ENCODE measurements at places on chromosomes 3 and 15.

DNA sequence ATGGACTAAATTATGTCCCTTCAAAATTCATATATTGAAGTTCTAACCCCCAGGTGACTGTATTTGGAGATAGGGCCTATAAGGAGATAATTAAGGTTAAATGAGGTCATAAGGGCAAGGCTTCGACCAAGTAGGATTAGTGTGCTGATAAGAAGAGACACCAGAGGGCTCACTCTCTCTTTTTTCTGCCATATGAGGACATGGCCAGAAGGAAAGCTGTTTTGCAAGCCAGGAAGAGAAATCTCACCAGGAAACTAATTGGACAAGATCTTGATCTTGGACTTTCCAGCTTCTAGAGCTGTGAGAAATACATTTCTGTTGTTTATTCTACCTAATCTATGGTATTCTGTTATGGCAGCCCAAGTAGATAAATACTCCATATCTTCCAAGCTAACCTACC, 503.6 kb upstream of the NAALADL2 start:
- DNase-seq: no peak

DNA sequence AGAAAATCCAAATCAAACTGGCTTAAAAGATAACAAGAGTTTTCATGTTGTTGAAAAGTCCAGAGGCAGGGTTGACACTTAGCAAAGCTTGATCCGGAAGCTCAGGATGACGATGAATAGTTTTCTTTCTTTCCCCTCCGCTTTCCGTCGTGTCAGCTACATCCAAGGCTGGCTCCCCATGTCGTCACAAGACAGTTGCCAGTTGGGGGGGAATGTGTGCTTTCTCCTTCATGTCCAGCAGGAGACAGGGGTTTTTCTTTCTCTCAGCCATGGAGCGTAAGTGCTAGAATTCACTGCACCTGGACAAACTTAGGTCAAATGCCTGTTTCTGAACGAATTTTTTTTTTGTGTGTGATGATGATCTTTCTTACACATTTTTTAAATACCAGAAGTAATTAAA, 273.8 kb upstream of the RGMA start:
- no peak for DNase-seq

DNA sequence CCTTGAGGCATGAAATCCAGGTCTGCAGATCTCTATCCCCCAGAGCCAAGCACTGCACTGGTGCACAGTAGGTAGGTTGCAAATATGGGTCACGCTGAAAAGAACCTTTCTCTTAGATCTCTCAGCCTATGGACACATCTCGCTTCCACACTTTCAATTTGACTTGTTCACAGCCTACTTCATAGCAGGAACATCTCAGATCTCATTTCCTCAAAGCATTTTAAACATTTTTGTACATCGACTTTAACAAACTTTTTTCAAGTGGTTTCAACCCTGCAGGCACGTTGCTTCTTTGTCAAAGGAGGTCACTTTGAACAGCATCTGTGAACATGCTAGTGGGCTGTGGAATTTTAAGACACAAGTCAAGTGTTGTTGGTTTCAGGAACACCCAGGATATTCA, 76.0 kb downstream of the SLC12A8 start:
- no peak for DNase-seq

DNA sequence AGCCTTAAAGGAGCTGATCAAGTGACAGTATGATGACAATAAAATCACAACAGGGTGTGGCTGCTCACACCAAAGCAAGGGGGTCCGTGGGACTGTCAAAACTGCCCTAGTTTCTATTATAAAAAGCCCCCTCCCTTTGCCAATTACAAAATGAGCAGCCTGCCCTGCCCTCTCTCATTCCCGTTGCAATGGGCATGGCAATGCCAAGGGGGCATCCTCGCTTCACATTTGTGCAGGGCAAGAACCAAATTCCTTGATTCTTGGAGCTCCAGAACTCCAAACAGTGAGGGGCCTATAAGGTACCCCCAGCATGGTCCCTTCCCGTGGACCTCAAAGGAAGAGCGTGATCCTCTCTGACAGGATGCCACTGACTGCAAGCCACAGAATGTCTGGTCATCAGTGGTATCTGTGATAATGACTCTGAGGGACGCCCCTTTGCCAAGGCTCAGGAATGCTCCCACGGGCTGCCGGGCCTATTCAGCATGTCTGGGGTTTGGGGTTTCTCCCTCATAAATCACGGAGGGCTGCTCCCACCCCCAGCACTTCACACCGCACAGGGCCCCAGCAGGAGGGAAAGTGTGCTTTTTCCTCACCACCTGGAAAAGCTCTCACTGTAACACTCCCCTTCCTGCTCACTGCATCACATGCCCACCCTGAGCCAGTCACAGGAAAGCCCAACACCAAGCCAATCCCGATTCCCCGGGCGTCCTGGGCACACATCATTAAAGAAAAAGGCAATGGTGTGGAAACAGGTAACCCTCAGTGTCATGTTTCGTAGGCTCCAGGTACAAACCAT, 105.1 kb upstream of the TRPM1 start:
- DNase-seq: no peak

DNA sequence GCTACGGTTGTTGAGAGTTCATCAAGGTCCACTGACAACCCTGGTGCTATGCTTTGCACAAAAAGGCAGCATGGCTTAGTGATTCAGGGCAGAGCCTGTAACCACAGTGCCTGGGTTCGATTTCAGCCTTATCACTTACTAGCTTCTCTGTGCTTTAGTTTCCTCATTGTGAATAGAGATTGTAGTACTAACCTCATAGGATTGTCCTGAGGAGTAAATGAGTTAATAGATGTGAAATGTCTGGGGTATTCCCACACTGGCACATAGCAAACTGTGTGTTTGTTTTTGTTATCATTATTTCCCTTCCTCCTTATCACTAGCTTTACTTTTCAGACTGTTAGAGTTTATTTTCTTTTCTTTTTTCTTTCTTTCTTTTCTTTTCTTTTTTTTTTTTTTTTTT, 16.3 kb downstream of the CRTAP start:
- DNase-seq: no peak

DNA sequence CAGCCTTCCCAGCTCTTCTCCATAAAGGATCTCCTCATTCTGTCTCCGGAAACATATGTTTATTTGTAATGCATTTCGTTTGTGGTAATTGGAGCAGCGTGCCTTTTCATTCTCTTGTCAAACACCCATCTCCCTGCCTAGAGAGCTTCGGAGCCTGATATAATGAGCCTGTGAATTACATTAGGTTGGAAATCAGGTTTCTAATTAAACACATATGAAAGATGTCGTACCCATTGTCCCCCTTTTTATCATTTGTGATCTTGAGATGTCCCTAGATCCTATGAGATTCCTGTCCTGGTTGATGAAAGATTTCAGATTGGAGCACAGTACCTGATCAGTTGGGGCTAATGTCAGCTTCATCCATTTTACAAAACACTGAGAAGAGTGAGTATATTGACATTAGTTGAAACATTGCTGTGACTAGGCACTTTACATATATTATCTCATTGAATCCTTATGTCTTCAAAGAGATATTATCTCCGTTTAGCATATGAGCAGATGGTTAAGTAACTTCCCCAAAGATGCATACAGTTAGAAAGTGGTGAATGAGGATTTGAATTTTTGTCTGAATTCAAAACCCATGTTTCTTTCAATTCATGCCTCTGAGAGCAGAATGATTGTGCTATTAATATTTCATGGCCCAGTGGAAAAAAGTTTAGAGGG, 23.1 kb downstream of the SYN2 start:
- DNase-seq: no peak

- DNase-seq: peak; percentile 24
Observed at GRCh38 chr15:64009798-64010261, 36.5 kb downstream of the DAPK2 start.

DNA sequence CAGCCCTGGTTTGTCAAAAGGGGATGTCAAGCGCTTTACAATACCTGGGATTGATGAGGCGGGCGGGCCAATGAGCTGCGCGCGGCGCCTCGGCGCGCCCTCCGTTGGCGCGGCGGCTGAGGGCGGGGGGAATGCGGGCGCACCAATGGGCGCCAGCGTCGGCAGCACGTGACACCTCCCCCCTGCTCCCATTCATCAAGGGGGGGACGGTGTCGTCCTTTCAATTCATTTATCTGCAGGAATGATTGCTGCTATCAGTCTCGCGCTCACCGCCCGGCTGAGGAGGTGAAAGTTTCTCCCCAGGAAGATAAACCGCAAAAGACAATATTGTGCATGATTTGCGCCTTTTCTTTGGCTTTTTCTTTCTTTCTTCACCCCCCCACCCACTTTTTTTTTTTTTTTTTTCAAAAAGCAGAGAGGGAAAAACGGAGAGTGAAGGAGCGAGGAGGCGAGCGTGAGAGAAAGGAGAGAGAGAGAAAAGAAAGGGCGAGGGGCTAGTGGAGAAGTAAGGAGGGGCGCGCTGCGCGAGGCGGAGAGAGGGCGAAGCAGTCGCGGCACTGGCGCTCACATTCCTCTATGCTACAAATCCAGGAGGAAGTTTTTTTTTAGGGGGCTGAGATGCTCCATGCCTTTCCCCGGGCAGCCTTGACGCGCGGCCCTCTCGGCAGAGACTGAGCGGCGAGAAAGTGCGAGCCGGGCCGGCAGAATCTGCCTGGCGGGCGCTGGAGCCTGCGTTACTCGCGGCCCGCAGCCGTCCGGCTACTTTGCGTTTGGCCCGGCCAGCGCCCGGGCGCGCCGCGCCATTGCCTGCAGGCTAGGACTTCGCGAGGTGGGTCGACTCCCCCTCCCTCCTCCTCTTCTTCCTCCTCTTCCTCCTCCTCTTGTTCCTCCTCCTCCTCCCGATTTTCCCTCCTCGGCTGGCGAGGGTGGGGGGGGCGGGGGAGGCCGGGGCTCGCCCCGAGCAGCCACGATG, at the start of gene ZIC1:
TSS of gene ZIC1 (plus strand) at position 223 of the 973 bp plus-strand sequence. CDS start at position 971, 748 bp downstream.
- no peak for DNase-seq

All from GM19239 (cell line).